ENCODE measurements at places on chromosomes 6 and 20.

GRCh38 chr6:50707652-50708300 lies 5.5 kb upstream of the TFAP2D start:
- no peak for DNase-seq

GRCh38 chr6:72175916-72176315 lies 289.6 kb downstream of the RIMS1 start:
- DNase-seq, result no peak

GRCh38 chr20:36462440-36463211 lies 78.7 kb upstream of the MYL9 start:
- DNase-seq, result no peak

GRCh38 chr6:78231002-78231401 lies 578.2 kb downstream of the MEI4 start:
- DNase-seq, result no peak

GRCh38 chr6:140379919-140380318 lies 1005.5 kb upstream of the CITED2 start:
- DNase-seq, result no peak

- no peak for DNase-seq
Observed at GRCh38 chr6:134373282-134373922, 55.5 kb upstream of the SGK1 start.

GRCh38 chr6:158686791-158687381 lies 37.0 kb downstream of the SYTL3 start:
- DNase-seq, result peak; percentile 24

DNA sequence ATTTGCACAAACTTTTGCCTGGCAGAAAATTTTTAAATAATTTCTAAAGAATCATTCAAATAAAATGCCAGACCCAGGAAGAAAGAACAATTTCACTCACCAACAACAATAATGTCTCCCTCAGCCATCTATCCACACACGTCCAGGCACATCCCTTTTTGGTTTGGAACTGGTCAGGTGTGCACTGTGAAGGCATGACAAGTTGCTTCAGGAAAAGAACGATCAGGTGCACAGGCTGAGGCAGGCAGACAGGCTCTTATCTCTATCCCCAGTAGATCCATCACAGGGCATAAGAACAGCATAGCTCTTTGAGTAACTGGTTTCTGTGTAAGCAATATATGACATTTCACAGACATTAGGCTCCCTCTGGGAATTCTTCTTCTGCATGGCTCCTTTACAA lies 18.1 kb upstream of the NXT1 start:
- no peak for DNase-seq

GRCh38 chr20:58511364-58511763 lies 3.8 kb downstream of the APCDD1L start:
- no peak for DNase-seq

GRCh38 chr6:80364149-80364548 lies 257.7 kb downstream of the BCKDHB start:
- no peak for DNase-seq

DNA sequence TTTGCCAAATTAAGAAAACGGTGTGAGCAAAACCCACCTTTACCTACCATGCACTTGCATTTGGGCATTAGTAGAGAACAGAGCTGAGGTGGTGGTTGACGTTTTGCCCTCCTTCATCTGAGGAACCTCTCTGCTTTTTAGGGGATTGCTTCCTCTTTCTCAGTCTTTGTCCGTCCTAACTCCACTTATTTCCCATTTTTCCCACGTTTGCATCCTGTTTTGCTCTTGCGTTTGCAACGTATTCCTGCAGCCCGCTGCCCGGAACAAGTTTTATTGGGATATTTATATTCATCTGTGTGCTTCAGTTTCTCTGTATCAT lies 374 bp upstream of the SERINC1 start:
- no peak for DNase-seq

DNA sequence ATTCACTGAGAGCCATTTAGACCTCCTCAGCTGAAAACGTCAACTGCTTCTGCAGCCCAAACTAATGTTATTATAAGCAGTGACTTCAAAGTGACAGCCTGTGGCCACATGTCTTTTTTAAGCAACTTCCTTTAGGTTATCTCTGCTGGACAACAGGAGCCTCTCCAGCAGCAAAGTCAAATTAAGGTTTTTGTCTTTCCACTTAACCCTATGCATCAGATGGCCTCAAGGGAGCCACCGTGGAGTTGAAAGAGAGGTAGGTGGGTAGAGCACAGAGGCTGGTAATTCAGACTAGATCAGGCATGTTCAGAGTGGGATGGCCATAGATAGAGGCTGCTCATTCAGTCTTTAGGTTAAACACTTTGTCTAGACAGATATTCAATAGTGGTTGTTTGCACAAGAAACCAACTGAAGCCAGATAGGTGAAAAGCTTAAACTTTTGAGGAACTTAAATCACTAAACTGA lies 300.6 kb upstream of the ECI2 start:
- DNase-seq, result no peak

- DNase-seq, result no peak
Observed at GRCh38 chr6:153032255-153032882, 29.9 kb upstream of the MTRF1L start.

GRCh38 chr6:156804402-156804801 lies 27.2 kb downstream of the ARID1B start:
- DNase-seq, result no peak

- DNase-seq, result no peak
Observed at GRCh38 chr6:147301070-147301469, 96.9 kb downstream of the STXBP5 start.

DNA sequence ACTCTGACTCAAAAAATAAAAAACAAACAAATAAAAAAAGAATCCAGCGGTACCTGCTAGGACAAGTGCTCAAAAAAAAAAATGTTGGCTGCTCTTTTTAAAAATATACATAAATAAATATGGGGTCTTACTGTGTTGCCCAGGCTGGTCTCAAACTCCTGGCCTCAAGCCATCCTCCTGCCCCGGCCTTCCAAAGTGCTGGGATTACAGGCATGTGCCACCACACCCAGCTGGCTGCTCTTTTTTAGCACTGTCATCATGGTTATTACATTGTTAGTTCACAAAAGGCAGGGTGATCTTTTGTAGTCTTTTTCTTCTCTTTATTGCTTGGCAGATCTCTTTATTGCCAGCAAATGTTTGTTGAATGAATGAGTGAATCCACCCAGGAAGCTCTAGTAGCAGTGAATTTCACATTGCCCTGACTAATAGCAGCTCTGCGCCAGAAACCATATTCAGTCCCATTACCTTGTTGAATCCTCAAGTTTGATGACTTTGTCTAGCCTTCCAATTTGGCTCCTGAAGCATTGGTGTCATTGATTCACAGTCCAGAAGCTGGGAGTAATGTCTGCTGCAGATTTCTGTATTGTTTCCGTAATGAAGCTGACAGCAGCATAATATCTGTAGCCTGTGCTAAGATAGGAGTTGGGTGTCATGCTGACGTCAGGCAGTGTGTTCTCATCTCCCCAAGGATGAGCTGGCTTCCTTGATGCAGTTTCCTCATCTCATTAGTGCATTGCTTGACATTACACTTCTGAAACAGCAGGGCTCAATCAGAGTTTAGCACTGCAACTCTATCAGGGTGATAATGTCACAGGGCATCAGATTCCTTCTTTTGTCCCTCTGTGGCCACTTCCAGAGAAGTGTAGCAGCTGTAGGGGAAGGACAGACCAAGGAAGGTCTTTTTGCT lies 84.9 kb upstream of the TGM3 start:
- DNase-seq, result no peak

- DNase-seq, result no peak
Observed at GRCh38 chr6:114648847-114649246, 306.0 kb upstream of the HS3ST5 start.

DNA sequence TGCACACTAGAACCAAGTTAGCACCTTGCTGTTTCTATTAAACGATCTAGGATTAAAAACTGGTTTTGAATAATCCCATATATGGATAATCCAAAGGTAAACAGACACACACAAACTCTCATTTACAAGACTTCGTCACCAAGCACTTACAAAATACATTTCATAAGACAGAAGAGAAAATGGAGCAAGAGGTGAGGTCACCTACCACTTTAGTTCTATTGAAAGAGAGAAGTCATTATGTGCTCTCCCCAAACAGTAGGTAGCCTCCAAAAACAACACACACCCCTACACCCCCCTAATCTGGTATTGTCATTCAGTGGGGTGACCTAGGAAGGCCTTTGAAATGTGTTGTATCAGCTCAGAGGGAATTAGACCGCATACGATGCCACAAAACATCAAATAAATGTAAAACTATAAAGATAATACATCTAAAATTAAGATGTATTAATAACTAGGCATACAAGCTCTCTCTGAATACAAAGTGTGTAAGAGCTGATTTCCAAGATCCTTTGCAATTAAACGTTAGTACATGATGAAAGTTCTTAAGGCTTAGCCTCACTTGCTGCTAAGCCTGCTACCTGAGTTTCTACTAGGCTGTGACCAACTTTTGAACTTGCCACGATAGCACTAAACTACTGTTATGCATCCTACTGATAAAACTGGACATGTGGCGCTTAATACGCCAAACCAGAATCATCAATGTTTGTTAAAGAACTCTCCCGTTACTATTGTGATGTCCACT lies 1.6 kb downstream of the SRPK1 start:
- no peak for DNase-seq

DNA sequence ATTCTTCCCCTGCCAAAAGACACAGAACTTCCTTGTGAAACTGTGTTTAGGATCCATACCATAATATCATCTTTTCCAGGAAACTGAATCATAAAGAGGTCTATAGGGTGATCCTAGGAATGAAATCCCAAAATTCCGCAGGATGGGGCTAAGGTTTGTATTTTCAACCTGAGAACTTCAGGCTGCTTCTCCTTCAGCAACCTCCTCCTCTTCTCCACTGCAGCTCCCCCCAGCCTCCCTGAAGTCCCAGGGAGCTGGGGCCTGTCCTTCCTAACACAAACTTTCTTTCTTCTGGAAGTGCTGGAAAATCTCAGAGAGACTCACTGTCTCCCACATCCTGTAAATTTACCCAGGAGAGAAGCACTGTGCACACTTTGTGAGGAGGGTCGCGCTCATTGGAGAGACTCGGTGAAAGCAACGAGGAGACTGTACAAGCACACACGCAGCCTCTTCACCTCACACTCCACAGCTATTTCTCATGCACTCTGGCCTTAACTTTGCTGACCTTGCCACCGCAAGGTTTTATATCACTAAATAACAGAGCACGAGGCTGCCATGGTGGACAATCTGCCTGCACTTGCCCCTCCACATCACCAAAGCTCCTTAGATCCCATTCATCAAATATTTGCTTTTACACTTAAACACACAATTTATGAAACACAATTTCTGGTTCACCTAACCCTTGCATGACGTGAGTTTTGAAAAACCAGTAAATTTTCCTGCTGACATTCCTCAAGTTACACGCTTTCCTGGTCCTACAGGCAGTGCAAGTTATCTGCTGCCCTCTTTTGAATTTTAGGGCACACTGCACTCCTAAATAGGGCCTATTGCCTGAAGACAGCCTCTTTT lies 14.3 kb downstream of the ID4 start:
- DNase-seq, result no peak

DNA sequence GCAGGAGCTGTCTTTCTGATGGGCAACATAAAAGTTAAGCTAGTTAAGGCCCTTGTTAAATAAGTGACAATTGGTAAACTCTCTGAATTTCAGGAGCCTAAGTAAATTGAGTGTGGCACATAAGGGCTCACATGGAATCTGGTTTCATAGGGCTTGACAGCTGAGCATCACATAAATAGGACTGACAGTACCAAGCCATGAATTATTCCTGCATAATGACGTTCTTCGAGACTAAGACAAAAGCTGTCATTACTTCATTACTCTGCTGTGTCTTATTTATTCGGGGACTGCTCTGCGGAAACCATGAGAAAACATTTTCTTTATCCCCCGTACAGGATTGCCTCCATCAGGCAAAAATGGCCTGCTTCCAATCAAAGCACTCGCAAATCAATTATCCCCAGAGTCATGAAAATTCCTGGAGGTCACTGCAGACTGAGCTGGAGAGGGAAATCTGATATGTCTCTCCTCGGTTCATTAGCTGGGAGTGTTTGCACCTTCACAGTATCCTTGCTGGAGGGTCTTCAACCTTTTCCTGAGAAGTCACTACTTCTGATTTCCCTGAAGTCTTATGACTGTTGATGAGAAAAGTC lies 311.4 kb downstream of the CDH26 start:
- no peak for DNase-seq

DNA sequence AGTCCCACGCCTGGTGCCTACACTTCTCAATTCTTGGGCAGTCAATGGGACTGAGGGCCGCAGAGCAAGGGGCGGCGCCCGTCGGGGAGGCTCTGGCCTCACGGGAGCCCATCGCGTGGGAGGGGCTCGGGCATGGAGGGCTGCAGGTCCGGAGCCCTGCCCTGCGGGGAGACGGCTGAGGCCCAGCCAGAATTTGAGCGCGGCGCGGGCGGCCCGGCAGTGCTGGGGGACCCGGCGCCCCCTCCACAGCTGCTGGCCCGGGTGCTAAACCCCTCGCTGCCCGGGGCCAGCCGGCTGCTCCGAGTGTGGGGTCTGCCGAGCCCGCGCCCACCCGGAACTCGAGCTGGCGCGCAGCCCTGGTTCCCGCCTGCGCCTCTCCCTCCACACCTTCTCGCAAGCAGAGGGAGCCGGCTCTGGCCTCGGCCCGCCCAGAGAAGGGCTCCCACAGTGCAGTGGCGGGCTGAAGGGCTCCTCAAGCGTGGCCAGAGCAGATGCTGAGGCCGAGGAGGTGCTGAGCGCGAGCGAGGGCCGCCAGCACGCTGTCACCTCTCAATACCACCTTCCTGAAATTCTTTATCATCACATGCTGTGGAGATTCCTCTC lies 58.5 kb downstream of the BAK1 start:
- DNase-seq, result no peak

GRCh38 chr6:113616701-113617274 lies 240.4 kb upstream of the MARCKS start:
- DNase-seq, result no peak

GRCh38 chr6:152147269-152147668 lies 339.8 kb downstream of the ESR1 start:
- no peak for DNase-seq

- DNase-seq, result no peak
Observed at GRCh38 chr6:24574809-24575208, 71.2 kb downstream of the KIAA0319 start.

- no peak for DNase-seq
Observed at GRCh38 chr6:109029313-109029712, 65.3 kb downstream of the SESN1 start.

DNA sequence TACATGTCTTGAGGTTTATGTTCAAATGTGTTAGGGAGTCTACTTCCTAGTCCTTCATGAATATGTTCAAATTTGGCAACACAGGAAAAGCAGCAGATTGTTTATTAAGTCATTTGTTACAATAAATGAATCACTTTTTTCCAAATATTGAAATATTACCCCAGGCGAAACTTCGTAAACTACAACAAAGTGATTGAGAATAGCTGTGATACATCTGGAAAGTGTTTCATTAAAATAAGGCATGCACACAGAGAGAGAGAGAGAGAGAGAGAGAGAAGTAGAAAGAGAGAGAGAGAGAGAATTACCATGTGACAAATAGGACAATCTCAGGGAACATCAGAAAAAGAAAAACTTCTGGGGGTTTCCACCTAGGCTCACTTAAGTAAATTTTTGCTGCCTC lies 363.1 kb upstream of the PTCHD4 start:
- no peak for DNase-seq

DNA sequence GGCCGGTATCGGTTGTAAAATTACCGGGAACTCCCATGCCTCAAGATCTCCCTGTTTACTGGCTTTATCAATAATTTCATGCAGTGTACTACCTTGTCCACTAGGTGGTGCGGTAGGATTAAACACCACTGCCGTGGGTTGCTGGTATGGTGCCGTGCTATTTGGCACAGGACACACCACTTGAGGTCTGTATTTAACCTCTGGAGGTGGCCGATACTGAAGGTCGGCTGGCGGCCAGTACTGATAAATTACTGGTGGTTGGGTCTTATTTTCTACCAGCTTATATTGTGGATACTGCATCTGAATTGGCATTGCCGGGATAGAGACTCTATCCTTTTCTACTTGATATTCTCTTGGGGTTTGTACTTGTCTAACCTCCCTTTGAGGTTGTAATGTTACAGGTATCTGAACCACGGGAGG lies 14.3 kb upstream of the PTCRA start:
- DNase-seq, result peak; percentile 66
